ENCODE measurements at places on chromosomes 7 and 10.
A peak's percentile ranks its signal among the peaks of the same experiment; 100 is the strongest.

DNA sequence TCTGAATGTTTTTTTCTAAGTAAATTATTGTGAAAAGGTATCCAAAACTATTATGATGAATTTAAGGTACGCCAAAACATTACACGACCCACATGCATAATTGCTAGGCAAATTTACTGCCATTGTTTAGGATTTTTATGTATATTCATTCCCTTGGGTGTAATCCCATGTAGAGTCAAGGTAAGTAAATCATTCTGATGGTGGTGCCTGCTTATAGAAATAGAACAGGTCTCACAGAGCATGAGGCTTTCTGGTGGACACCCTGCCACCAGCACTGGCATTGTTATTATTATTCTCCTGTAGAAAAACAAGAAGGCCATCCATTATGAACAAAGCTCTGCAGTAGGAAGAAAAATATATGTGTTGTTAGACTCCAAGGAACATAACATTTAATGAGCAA, 111.7 kb upstream of the ZNF804B start:
- no peak for DNase-seq

DNA sequence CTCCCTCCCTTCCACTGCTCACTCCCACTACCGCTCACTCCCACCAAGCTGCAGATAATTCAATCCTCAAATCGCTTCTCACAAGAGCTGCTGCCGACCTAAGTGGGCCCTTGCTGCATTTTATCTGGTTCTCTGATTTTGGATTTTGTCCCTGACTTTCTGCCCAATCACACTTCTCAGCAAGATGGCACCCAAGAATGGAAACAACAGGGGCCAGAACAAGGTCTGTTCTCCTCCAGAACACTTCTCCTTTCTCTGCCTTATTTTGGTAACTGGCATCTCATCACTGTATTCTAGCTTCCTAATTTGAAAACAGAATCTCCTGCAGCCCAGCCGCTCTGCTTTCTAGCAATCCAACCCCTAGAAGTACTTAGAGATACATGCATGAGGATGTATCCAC, 172.8 kb downstream of the GRID1 start:
- no peak for DNase-seq

GRCh38 chr10:29189256-29189655, 99.6 kb upstream of the LYZL1 start:
- DNase-seq = no peak

- DNase-seq = no peak
These were observed 24.9 kb downstream of the SFR1 start for GRCh38 chr10:104146882-104147281.

DNA sequence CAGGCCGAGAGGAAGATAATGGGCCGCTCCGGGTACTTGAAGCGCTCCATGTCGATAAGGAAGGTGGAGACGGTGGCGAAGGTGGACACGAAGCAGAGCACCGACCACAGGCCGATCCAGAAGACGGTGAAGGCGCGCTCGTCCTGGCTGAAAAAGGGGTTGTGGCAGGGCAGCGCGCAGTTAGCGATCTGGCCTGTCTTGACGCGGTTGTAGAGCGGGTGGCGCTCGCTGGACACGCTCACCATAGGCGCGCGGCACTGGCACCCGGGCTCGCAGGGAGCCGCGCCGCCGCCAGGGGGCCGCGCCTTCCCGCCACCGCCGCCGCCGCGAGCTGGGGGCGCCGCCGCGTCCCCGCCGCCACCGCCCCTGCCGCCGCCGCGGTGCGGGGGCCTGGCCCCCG, 1.6 kb downstream of the FZD8 start:
- peak; percentile 87 for DNase-seq

DNA sequence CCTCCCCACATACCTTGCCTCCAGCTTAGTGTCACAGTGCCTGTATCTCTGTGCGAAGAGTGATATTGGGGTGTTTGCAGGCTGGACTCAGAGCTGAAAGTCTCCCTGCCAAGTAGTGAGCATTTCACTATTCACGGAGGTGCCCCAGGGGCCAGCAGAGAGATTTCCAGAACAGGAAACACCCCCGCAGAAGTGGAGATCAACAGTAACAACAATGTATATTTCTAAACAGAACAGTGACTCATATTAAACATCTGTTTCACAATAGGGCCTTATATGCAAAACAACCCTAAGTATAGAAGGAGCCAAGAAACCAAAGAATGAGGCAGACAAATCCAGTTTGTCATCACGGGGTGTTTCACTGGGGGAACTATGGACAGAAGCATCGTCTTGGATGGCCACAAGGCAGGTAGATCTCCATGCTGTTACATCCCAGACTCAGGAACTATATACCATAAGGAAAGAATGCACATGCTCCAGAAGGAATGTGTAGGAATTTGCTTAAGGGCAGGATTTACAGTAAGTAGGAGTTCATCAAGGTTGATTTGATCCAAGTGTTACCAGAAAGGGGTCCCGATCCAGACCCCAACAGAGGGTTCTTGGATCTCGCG, 29.3 kb upstream of the CCL24 start:
- no peak for DNase-seq

- no peak for DNase-seq
These were observed 317.9 kb upstream of the KLF6 start for GRCh38 chr10:4102802-4103344.

GRCh38 chr7:82390936-82391335, 52.6 kb downstream of the CACNA2D1 start:
- DNase-seq = no peak

DNA sequence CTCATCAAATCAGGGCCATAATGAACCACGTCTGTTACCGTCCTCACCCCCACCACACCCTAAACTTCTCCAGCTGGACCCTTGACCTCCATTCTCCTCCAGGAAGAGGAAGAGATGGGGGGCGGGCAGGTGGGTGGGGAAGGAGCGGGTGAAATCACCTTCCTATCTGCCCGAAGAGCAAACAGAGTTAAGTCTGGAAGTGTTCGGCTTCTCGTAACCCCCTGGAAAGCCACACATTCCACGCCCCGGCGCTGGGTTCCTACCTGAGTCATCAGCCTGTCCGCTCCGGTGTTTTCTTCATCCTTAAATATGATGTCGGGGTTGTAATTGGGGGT, 736 bp downstream of the SHH start:
- DNase-seq = peak; percentile 73

Measured in endodermal cell (in vitro differentiated cells).